Activated CD4-positive, alpha-beta T cell treated with anti-CD3 and anti-CD28 coated beads, Interleukin-2, amount 10 ng/mL, durations not matched to agents 7 days and 5 days (primary cell): ENCODE measurements at places on chromosomes 16 and 17. TPM values are rescaled to one million over a fixed set of nuclear protein-coding genes. Genes with fewer than 3 reads are reported as not detected.

Gene UMOD
- not detected for total RNA-seq

DNA sequence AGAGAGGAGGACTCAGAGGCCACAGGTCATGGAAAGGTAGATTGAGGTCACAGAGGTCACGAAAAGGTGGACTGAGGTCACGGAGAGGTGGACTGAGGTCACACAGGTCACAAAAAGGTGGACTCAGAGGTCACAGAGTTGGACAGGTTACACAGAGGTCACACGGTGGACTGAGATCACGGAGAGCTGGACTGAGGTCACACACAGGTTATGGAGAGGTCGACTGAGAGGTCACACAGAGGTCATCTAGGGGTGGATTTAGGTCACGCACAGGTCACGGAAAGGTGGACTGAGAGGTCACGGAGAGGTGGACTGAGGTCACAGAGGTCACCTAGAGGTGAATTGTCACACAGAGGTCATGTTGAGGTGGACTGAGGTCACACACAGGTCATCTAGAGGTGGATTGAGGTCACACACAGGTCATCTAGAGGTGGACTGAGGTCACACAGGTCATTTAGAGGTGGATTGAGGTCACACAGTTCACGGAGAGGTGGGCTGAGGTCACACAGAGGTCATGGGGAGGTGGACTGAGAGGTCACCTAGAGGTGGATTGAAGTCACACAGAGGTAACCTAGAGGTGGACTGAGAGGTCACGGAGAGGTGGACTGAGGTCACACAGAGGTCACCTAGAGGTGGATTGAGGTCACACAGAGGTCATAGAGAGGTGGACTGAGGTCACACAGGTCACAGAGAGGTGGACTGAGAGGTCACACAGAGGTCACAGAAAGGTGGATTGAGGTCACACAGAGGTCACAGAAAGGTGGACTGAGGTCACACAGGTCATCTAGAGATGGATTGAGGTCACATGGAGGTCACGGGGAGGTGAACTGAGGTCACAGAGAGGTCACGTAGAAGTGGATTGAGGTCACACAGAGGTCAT, 26.7 kb upstream of the JPT2 start:
- no peaks in the 10 kb centered on the region for H3K27me3 ChIP-seq
- peak overlapping the region; percentile 50 for H3K27ac ChIP-seq
- H3K4me3 ChIP-seq = no peak overlapping the region
- H3K36me3 ChIP-seq = peaks cover 39% of the 10 kb centered on the region
- H3K4me1 ChIP-seq = peaks cover 15% of the 10 kb centered on the region
- no peak for DNase-seq

GRCh38 chr16:57115514-57116182, 23.3 kb downstream of the CPNE2 start:
- no peak overlapping the region for H3K4me3 ChIP-seq
- no peaks in the 10 kb centered on the region for H3K4me1 ChIP-seq

GRCh38 chr16:50035468-50035992, 10.5 kb downstream of the CNEP1R1 start:
- no peak overlapping the region for H3K4me3 ChIP-seq
- no peak for DNase-seq
- H3K36me3 ChIP-seq = peaks cover 38% of the 10 kb centered on the region
- no peak overlapping the region for H3K27ac ChIP-seq

DNA sequence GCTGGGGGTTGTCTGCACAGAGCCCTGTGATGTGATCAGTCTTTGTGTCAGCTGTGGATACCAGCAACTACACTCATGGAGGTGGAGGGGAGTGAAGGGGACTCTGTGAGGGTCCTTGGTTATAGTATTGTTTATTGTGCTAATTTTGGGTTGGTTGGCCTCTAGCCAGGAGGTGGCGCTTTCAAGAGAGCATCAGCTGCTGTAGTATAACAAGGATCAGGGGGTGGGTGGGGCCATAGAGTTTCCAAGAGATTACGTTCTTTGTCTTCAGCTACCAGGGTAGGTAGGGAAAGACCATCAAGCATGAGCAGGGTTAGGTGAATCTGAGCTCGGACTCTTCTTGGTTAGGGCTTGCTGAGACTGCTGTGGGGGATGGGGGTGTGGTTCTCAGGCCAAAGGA, 97.1 kb upstream of the HS3ST3A1 start:
- DNase-seq = no peak
- no peaks in the 10 kb centered on the region for H3K36me3 ChIP-seq
- peaks cover 5% of the 10 kb centered on the region for H3K27me3 ChIP-seq
- H3K27ac ChIP-seq = no peak overlapping the region
- no peak overlapping the region for H3K4me3 ChIP-seq
